RPMI7951 (cell line): ENCODE measurements at places on chromosomes 11 and 22. TPM values are rescaled to one million over a fixed set of nuclear protein-coding genes. Genes with fewer than 3 reads are reported as not detected.

- peak; percentile 16 for DNase-seq
Measured at GRCh38 chr11:73622926-73623593, 23.3 kb upstream of the PLEKHB1 start.

- DNase-seq, result peak; percentile 37
Measured at GRCh38 chr11:117146521-117146920, 2.4 kb downstream of the PAFAH1B2 start.

DNA sequence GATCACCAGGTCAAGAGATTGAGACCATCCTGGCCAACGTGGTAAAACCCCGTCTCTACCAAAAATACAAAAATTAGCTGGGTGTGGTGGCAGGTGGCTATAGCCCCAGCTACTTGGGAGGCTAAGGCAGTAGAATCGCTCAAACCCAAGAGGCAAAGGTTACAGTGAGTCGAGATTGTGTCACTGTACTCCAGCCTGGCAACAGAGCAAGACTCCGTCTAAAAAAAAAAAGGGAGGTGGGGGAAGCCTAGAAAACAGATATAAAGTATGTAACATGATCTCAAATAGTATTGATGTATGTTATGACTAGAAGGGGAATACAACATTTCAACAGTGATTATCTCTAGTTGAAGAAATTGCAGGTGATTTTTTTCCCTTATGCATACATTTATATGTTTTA is 61.4 kb downstream of the SLC1A2 start:
- no peak for DNase-seq

- DNase-seq, result peak; percentile 40
Measured at GRCh38 chr11:96207459-96208449, 135.2 kb downstream of the MAML2 start.

- DNase-seq, result peak; percentile 87
Measured at GRCh38 chr11:13316528-13316961, 39.0 kb downstream of the BMAL1 start.

GRCh38 chr22:47146391-47146790 is 383.9 kb downstream of the TBC1D22A start:
- DNase-seq, result no peak

GRCh38 chr11:18001191-18001590 is 11.7 kb downstream of the SERGEF start:
- DNase-seq, result no peak

- no peak for DNase-seq
Measured at GRCh38 chr22:38760477-38761201, 4.8 kb upstream of the SUN2 start.

RNF121 gene
- 22.4 and 27.2 TPM in 2 replicates for total RNA-seq

GRCh38 chr11:108009497-108010370 is 1.0 kb downstream of the CUL5 start:
- DNase-seq, result peak; percentile 10

- peak; percentile 62 for DNase-seq
Measured at GRCh38 chr22:45580726-45581381, 78.2 kb downstream of the FBLN1 start.

GRCh38 chr22:37654563-37655251 is 3.8 kb upstream of the PDXP start:
- no peak for DNase-seq

- no peak for DNase-seq
Measured at GRCh38 chr11:79421820-79422219, 19.0 kb downstream of the TENM4 start.

FGF3 gene
- not detected in 2 replicates for total RNA-seq

LARGE2 gene
- 0.12 TPM in 1 of 2 replicates, not detected in the other for total RNA-seq

DNA sequence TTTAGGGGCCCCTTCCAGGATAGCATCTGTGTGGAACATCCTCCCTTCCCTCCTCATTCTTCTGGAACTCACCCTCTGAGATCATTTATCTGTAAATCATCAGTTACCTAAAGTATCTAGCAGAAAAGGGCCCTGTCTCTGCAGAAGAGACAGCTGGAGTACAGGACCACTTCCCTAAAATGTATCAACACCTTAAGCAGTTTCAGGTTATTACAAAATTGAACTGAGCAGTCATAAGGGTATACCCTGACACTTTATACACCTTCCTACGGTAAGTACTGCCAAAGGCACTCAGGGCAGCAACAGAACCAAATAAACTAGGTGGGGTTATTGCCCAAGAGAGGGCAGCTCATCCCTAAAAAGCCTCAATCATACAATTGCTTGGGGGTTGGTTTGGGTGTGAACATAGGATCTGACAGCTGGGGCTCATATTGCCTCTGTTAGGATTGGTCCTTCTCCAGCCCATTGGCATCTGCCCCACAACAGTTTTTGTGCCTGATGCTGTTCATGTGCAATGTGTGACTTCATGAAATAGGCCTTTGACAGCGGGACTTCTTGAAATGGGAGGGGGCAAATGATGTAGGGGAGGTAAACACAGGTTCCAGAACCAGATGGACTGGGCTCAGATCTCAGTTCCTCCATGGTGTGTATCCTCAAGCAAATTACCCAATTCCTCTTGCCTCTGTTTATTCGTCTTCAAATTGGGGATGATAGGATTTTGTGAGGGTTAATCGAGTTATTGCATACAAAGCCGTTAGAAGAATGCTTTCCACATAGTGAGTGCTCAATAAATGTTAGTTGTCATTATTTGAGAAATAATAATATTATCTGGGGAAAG is 2.9 kb downstream of the POU2AF3 start:
- no peak for DNase-seq

GRCh38 chr11:118147502-118147901 is 5.1 kb downstream of the SCN4B start:
- DNase-seq, result no peak

DNA sequence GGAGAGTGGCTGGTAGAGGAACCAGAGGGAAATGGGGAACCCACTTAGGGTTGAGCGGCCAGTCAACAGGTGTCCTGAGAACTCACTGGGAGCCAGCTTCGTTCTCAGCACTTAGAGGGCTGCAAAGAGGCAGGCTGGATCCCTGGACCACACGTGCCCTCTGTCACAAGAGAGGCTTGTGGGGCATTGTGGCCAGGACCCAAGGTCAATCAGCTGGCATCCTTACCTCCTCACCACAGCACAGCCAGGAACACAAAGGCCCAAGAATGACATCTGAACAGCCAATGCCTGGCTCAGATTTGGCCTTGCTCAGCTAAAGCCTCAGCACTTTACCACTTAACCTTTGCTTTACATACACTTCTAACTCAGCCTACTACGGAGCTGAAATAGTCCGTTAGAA is 7.4 kb downstream of the MAPK8IP1 start:
- DNase-seq, result no peak

DNA sequence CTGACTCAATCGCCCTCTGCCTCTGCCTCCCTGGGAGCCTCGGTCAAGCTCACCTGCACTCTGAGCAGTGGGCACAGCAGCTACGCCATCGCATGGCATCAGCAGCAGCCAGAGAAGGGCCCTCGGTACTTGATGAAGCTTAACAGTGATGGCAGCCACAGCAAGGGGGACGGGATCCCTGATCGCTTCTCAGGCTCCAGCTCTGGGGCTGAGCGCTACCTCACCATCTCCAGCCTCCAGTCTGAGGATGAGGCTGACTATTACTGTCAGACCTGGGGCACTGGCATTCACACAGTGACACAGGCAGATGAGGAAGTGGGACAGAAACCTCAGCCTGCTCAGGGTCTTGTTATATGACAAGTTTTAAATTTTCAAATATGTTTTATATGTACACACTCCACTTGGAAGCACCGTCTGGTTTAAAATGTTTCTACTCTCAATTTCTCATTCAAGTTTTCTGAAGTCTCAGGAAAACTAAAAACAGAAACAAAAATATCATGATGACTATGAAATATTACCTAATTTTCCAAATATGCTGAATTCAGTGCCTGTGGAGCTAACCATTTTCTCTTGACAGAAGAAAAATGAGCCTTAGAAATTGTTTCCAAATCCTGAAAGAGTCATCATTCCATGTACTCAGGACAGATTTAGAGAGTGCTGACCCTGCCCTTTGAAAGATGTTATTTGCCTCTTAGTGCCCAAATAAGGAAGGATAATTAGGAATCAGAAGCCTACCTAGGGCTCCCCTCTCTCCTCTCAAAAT is 48.8 kb upstream of the TOP3B start:
- no peak for DNase-seq

GRCh38 chr11:125663910-125664309 is 16.7 kb downstream of the ACRV1 start:
- peak; percentile 32 for DNase-seq

ALDH3B2 gene
- total RNA-seq, result not detected in 2 replicates

DNA sequence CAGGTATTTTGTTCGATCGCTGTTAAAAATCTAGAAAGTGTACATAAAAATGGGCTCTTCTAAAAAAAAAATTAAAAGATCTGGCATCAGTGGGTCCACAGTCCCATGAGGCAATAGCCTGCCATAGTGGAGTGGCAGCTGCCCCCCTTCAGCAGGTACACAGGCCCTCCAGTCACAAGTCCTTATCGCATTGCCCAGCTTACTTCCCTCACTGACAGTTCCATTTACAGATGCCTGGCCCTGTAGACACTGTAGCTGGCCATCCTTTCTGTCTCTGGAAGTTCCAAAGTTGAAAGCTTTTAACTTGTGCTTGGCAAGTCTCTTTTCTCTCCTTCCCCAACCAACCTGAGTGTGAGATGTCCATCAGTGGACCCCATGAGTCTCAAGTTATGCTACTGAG is 11.4 kb downstream of the ZNRF3 start:
- no peak for DNase-seq

DNA sequence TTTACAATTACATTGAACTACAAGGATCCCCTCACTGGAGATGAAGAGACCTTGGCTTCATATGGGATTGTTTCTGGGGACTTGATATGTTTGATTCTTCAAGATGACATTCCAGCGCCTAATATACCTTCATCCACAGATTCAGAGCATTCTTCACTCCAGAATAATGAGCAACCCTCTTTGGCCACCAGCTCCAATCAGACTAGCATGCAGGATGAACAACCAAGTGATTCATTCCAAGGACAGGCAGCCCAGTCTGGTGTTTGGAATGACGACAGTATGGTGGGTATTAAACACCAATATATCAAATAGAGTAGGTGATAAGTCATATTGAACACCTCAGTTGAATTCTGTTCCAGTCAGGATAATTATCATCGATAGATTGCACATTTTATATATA is 4.4 kb downstream of the FBXO7 start:
- no peak for DNase-seq

GRCh38 chr11:1153105-1153950 is 4.4 kb upstream of the MUC5AC start:
- DNase-seq, result no peak

- DNase-seq, result no peak
Measured at GRCh38 chr11:91585035-91585801, 639.4 kb upstream of the FAT3 start.

OR8K1 gene
- total RNA-seq, result not detected in 2 replicates

- no peak for DNase-seq
Measured at GRCh38 chr11:84437071-84437980, 1151.2 kb upstream of the CCDC90B start.

GRCh38 chr11:86416494-86416893 is 41.8 kb downstream of the CCDC81 start:
- DNase-seq, result peak; percentile 42

DNA sequence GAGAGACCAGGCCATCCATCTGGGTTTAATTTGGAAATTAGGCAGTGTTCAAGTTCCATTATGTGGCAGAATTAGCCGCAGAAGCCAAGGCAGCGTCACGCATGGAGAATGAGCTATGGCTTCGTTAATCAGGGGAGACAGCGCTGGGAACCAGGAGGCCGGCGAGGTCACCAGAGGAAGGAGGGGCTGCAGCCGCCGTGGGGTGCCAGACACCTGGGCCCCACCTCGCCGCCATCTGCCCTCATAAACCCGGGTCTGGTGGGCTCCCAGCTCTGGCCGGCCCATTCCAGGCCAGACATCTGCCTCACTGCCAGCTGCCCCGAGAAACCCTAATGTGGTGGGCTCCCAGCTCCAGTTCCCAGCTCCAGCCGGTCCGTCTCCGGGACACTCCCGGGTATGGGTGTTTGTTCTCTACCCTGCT is 676.9 kb downstream of the BRD1 start:
- no peak for DNase-seq

DNA sequence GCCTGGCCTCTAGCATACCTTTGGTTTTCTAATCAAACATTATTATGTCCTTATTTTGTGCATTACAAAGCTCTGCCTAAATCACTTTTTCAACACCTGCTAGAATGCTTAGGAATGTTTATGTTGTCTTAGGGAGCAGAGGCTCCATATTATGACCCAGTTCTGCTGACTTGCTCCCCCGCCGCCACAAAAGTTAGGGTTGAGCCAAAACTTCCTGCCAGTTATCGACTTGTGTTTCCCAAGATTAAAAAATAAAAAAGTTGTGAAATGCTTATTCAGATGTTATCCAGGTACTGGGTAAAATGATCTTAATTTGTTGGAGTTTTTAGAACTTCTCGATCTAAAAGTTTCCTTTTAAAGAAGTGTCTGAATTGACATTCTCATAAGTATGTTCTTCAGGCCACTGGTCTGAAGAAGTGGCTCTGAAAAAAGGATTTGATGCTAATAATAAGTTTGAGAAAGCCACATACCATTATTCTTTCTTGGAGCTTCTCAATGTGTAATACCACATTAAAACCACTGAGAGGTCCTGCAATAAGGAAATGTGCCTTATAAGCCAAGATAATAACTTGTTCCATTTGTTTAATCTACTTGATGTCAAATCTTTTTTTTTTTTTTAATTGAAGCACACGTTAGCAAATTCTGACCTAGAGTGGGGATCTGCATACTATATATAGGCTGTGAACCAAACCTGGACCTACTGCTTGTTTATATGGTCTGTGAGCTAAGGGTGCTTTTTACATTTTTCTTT is 2.2 kb downstream of the RNF185 start:
- DNase-seq, result no peak

FAM76B gene
- 21.4 and 31.0 TPM in 2 replicates for total RNA-seq

TSSK2 gene
- not detected in 2 replicates for total RNA-seq
